ENCODE measurements at places on chromosomes 16 and 17.

- no peak for DNase-seq
Observed at GRCh38 chr16:60087530-60087929, 1353.4 kb upstream of the GOT2 start.

- no peak for DNase-seq
Observed at GRCh38 chr16:4463522-4464163, 10.8 kb downstream of the NMRAL1 start.

- DNase-seq, result no peak
Observed at GRCh38 chr16:12576878-12577277, 226.8 kb downstream of the CPPED1 start.

- DNase-seq, result peak; percentile 18
Observed at GRCh38 chr17:7853691-7854038, 1.2 kb upstream of the TMEM88 start.

- no peak for DNase-seq
Observed at GRCh38 chr17:79041723-79042420, 17.9 kb downstream of the C1QTNF1 start.

DNA sequence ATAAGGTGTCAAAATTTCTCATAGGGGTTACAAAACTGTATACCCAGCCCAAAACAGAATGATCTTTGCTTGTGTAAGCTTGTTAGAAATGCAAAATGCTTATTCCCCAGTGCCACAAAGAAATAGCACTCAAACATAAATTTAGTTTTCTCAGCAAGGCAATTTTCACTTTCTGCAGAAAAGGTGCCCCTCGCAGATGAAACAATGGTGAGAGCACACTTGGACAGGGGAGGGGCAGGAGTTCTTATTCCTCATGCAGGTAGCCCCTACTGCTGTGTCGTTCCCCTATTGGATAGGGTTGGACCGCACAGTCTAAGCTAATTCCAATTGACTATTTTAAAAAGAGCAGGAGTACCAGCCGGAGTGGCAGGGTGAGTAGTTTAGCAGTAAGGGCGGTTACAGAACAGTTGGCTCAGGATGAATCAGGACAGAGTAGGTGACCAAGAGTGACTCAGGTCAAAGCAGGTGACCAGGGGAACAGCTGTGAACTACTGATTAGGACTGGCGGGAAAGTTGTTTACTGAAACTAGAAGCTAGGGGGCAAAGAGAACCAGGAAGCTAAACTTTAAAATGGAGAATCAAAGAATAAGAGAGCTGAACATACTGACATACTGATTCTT is 5.5 kb upstream of the LDHD start:
- no peak for DNase-seq

- no peak for DNase-seq
Observed at GRCh38 chr16:49183911-49184310, 97.7 kb downstream of the CBLN1 start.

GRCh38 chr16:87202346-87202745 is 114.8 kb downstream of the C16orf95 start:
- no peak for DNase-seq

DNA sequence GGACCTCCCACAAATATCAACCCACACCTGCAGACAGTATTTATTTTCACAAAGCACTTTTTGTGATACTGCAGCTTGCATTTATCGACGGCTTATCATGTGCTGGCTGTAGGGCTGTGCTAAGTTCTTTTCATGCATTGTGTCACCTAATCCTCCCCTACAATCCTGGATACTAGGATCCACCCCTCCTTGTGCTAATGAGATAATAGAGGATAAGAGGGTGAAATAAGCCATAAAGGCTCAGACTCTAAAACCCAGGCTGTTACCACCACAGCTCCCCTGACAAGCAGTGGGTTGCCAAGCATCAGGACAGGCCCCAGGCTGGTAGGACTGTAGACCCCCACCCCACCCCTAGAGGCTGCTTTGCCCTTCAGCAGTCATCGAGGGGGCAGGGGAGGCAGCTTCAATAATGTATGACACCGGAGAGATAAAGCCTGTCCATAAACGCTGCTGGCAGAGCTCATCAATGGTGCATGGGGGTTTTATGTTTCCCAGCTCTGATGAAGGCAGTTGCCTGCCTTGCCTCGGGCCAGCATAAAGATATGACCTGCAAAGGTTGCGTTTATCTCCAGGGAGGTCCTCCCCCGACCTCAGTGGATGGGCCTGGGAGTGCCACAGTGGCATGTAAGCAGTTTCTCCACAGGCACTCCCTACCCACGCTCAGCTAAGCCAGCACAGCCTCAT is 73.9 kb upstream of the C16orf82 start:
- no peak for DNase-seq

DNA sequence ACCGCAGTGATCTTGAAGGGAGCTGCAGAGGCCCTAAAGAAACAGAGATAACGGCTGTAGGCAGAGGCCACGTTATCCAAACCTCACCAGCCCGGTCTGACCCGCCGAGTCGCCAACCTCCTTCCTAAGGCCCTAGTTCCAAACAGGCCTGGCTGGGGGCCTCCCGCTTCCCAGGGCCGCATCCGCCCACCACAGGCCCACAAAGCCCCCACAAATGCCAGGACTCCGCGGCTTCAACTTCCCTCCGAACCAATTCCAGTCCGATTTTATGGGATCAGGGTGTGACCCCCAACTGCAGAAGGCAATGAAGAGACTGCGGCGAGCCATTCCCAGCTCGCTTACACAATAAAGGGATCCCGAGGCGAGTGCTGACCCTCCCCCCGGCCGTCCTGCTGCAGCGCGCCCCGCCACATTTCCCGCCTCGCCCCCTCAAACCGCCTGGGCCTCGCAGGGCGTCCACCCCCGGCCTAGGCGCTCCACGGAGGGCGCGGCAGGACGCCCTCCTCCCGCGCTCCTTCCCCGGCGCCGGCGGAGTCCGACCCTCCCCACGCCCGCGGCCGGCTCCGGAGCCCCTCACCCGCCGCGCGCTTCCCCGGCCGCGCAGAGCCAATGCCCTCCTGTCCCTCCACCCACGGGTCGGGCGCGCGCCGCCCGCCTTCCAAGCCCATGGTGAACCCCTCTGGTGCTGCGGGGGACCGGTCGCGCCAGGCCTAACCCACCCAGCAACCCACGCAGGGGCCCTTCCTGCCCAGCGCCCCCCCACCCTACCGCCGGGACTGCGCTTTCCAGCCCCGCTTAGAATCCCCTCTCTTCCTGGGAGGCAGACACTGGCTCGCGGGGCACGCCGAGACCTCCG is 926 bp downstream of the MYH10 start:
- peak; percentile 6 for DNase-seq

GRCh38 chr17:44840936-44841335 is 6.7 kb upstream of the HIGD1B start:
- DNase-seq, result no peak

GRCh38 chr16:72722552-72722951 is 325.4 kb downstream of the ZFHX3 start:
- DNase-seq, result no peak

DNA sequence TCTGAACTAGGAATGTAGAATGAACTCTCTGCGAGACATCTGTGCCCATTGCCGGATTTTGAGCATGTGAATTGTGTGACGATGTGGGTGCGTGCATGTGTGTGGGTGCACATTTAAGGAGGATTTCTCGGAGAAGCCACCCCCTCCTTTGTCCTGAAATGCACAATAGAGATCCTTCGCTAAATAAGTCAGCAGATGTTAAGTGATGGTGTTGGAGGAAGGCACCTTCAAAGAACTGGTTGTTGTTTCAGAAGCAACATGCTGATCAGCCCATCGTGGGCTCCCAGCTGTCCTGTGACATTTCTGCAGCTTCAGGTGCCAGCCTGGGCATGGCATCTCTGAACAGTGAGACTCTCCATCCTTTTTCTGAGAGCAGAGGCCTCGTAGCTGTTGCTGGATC is 194.9 kb downstream of the MSI2 start:
- DNase-seq, result no peak

DNA sequence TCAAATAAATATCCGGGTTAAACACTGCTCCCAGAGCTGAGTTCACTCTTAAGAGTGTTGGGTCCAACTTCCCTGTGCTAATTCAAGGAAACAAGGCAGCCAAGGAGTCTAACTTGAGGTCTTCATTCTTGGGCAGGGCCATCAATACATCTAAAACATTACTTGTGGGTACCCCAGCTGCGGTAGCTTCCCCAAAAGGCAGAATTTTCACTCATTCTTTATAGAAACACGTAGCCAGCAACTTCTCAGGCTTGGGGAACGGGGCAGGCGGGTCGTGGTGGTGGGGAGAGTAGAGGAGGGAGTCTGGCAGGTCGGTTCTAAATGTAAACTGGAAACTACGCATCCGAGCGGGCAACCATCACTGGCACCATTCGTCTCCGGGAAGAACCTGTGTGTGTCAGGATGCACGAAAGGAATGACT is 666 bp upstream of the METTL9 start:
- peak; percentile 11 for DNase-seq

GRCh38 chr16:12157517-12158093 is 181.1 kb downstream of the SNX29 start:
- DNase-seq, result no peak

GRCh38 chr16:28063591-28064061 is at the start of gene GSG1L:
Gene GSG1L, minus strand, starts transcription at chr16:28063714. Its CDS starts 290 bp downstream, at chr16:28063424.
- no peak for DNase-seq

- DNase-seq, result no peak
Observed at GRCh38 chr16:50940275-50940854, 198.5 kb downstream of the CYLD start.

- DNase-seq, result no peak
Observed at GRCh38 chr16:25110387-25110947, 1.1 kb upstream of the LCMT1 start.

- no peak for DNase-seq
Observed at GRCh38 chr17:44905006-44906000, 6.1 kb upstream of the EFTUD2 start.

DNA sequence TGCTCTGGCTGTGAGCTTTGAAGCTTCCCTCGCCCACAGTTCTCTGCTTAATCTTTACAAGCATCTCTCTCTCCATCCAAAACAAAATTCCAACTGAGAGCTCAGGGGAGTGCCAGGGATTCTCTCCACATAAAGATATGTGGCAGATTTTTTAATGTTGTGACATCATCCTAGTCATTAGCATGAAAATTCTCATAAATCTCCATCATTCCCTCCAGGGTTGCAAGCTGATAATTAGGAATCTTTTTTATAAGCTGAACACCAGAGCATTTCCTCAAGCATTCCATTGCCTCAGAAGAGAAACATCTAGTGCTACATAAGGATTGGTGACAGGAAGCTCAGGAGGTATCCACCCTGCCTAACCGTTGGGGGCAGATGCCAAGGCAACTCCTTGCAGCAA is 82.4 kb upstream of the DNAH9 start:
- DNase-seq, result no peak

GRCh38 chr17:39600288-39600996 is 7.3 kb downstream of the NEUROD2 start:
- DNase-seq, result no peak

DNA sequence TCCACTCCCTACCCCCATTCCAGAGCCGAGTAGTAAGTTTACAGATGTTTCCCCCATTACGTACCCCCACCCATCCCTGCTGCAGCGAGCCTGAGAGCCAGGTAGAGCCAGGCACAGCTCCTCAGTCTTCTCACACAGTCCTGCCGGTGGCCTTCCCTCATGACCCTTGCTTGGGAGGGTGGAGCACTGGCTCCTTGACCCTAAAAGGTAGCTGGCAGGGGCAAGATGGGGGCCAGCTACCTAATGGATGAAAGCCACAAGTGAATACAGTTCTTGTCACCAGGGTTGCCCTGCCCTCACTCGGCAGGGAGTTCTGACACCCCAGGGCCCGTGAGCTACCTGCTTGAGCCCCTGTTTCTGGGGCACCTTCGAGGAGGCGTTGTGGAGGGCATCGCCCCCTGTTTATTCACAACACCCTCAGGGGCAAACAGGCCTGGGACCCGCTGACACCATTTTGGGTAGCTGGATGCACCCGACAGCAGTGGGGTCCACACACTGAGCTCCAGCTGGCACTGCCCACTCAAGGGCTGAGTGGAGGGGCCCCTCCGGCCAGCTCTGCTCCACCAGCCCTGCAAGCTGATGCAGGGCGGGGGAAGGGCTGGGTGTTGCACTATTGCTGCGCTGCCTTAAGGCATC is 22.2 kb downstream of the ADAM11 start:
- DNase-seq, result no peak

- no peak for DNase-seq
Observed at GRCh38 chr16:29313559-29314048, 92.9 kb downstream of the NPIPB11 start.

DNA sequence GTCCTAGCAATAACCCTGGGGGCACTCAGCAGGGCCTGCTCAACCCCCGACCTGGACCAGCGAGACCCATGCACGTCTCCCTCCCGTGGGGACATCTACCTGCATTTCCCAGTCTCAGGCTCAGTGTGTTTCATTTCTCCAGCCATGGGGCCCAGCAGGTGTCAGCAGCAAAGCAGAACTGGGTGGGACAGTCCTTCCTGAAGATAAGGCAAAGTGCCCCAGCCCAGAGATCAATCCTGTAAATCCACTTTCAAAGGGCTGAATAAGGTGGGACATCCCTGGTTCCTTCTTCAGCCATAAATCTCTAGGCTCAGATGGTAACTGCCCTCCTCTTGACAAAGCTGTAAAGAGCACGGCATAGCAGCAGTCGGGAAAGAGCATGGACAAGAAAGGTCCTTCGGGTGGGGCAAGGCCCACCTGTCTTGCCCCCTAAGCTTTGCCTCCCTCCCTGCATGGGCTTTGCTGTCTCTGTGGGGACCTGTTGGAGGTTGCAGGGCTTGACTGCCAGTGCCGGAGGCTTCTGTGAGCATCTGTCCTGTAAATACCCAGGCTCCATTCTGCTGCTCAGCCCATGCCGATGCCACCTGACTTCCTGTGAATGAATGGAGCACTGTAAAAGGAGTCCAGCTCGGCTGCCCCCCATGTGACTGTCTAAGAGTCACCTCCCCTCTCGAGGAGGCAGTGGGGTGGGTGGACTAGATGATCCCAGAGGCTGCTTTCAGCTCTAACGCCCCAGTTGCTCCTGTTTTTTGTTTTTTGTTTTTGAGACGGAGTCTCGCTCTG is 84.8 kb upstream of the TBC1D3K start:
- DNase-seq, result no peak

DNA sequence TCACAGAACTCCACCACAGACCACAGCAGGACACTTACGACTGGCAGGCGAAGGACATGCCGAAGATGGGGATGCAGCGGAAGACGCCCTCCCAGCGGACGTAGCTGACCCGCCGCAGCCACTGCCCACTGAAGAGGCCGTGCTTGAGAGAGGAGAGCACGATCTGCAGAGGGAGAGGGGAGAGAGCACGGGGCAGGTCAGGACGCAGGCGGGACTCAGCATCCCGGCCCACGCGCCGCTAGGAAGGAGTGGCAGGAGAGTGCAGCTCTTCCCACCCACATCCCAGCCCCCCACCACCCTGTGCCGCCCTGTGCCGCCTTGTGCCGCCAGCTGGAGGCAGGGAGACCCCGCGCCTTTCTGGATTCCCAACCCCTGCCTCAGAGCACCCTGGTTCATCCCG is 14.5 kb downstream of the SLC38A10 start:
- no peak for DNase-seq

DNA sequence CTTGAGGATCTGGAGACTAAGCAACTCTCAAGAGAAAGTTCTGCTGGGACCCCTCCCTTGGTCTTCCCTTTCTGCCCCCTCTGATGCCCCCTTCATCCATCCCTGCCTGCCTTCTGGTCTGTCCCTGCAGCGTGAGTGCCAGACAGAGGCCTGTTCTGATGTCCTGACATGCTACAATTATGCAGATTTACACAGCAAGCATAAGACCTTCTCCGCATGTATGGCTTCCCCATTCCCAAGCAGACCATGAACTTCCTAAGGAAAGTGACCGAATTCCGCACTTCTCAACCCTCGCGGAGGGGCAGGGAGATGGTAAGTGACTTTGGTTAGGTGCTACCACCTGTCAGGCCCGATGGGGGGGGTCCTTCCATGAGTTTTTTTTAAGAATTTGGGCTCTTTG is 150.1 kb upstream of the SDK2 start:
- DNase-seq, result no peak

GRCh38 chr17:2383628-2384167 is 17.2 kb downstream of the MNT start:
- no peak for DNase-seq

GRCh38 chr17:68210570-68211315 is 37.1 kb upstream of the AMZ2 start:
- no peak for DNase-seq
